COR-L47 (cell line): ENCODE measurements at places on chromosomes 7 and 10.
A peak's percentile ranks its signal among the peaks of the same experiment; 100 is the strongest.

DNA sequence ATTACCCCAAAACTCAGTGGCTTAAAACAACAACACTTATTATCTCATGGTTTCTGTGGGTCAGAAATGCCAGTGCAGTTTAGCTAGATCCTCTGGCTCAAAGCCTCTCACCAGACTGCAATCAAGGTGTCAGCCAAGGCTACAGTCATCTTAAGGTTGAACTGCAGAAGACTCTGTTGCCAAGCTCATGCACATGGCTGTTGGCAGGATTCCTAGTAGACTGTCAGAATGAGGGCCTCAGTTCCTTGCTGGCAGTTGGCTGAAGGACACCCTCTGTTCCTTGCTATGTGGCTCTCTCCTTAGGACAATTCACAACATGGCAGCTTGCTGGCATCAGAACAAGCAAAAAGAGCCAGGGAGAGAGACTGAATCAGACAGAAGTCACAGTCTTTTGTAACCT is 34.7 kb downstream of the TOMM7 start:
- DNase-seq: no peak

DNA sequence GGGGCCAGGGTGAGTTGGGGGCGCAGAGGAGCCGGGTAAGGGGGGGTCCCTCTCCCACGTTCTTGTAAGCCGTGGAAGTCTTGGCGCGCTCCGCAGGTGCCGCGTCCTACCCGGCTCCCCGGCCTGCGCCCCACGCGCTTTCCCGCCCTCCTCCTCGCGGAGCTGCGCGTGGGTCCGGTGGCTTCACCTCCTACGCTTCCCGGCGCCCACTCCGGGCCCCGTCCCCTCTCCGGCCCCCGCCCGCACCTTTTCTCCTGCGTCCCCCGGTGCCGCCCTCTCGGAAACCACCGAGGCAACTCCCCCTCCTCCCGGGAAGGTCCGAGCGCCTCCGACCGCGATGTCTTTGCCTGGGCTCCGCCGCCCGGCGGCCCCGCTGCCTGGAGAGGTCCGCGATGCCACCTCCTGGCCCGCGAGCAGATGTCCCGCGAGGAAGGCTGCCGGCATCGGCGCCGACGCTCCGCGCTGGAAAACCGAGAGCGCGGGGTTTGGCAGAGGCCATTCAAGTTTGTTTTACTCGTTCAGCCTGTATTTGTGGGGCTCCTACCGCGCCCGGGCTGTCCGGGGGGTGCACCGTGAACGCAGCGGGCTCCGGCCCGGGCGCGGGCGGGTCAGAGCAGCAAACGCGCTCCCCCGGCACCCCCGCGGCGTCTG is 2.4 kb upstream of the NKX6-2 start:
- DNase-seq: no peak

GRCh38 chr10:131635564-131636015 is 265.2 kb upstream of the PPP2R2D start:
- no peak for DNase-seq

DNA sequence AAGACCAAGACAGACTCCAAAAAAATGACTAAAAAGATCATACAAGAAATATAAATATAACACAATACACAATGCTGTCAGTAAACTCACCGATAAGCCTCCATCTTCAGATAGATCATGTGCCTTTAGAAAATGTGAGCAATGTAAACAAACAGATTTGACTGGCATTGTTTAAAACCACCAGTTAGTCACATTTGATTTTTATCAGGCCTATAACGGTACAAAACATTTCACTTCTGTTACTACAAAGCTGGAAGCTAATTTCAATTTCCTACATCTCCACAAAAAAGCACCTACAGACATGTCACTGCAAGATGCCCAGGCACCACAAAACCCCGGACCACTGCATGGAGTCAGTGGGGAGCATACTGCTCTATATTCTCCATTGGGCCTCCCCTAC is 18.9 kb downstream of the SGMS1 start:
- DNase-seq: no peak

DNA sequence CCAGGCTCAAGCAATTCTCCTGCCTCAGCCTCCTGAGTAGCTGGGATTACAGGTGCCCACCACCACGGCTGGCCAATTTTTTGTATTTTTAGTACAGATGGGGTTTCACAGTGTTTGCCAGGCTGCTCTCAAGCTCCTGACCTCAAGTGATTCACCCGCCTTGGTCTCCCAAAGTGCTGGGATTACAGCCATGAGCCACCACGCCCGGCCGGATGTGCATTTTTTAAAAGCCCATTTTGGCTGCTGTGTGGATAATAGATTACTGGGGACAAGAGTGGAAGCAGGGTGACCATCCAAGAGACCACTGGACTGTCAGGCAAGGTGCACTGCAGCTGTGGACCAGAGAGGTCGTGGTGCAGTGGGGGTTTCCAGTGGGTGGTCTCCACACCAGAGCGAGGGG is 21.4 kb downstream of the HKDC1 start:
- DNase-seq: no peak

DNA sequence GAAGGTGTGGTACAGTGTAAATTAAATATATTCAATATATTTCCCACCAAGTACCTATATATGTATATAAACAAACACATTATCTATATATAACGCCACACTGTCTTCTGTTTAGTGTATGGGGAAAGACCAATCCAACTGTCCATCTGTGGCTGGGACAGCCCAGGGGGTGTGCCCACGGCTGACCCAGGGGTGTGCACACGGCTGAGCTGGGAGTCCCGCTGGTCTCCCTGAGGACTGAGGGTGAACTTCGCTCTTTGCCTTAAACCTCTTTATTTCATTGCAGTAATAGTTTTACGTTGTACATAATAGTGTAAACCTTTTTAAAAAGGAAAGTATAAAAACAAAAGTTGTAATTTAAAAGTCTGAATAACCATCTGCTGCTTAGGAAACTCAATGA is 6.3 kb downstream of the EN2 start:
- no peak for DNase-seq

DNA sequence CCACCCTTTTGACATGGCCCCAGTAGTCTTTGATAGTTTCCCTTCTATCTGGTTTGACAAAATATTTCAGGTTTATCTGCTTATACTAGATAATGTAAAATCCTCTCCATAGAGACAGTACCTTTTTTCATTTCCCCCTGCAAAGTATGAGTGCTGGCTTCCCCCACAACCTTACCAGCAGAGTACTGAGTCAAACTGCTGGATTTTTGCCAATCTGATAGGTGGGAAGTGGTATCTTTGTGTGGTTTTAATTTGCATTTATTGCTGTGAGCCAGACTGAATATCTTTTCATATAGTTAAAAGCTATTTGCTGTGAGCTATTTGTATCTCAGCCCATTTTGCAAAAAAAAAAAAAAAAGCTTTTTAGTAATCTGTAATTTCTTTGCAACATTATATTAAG is 32.1 kb upstream of the HECTD2 start:
- DNase-seq: no peak

DNA sequence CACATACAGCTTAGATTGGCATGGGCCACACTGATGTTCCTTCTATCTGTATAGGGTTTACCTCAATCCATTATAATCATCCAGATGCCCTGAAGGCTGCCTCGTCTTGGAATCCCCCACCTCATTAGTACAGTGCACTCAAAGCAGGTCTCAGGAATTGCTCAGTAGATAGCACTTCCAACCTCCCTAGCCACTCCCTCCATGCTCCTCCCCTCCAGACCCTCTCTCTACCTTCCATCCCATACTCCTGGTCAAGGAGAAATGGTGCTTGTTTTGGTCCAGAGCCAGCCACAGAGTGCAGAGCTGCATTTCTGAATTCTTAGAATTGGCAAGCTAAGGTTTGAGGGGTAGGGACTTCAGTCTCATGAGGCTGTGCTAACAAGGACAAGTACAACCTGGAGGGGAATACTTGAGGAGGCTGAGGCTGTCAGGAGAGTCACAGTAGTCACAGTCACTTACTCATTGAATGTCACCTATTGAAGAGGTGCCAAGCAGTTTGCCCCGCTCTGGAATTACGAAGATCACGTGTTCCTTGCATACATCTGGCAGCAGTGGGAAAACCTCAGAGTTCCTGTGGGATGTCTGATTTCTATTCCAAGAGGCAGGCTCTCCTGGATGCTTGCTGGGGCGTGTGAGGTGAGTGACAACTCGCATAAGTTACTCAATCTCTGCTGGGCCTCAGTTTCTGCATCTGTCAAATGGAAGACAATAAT is 60.7 kb upstream of the ZNF746 start:
- DNase-seq: no peak

DNA sequence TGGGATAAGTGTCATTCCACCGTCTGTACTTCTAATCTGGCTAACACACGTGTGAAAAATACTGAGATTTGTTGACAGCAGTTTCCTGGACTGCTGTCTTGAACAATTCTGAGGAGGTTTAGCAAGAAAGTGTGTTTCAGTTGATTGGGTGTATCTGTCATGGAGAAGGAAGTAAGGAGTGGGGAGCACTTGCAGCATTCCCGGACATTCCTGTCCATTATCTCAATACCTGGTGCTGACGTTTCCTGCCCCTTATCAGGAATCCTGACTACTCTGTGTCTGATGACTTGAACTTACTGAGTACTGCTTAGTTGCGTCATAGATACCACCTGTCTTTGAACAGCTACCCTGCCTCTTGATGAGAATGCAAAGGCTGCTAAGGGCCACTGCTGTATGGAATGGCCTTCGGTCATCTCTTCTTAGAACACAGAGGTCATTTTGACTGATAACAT is 72.0 kb upstream of the VKORC1L1 start:
- DNase-seq: no peak

DNA sequence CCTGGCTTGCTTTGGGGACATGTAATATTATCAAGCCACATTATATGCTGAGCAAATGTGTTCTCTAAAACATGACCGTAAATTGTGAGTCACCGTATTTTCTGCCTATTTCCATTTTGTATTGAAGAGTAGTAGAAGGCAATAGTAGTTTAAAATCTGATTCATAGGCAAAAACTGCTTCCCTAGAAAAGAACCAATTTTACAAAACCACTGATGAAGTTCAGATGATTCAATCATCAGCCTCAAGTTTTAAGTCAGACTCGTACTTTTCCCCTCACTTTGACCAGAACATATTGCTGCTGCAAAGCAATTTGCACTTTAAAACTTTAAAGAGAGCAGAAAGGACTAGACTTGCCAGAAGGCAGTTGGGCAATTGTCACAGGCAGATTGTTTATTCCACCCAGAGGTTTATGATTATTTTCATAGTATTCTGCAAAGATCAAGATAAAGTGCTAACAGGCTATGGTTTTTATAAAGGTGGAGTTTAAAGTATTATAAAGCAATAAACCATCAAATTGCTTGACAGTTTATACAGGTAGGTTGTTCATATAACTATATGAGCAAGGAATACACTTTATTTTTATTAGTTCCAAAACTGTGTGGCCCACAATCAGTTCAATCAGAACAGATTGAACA is 168.2 kb downstream of the ETV1 start:
- DNase-seq: no peak

GRCh38 chr10:46306516-46307184 is 19.9 kb downstream of the ANTXRL start:
- DNase-seq: no peak

DNA sequence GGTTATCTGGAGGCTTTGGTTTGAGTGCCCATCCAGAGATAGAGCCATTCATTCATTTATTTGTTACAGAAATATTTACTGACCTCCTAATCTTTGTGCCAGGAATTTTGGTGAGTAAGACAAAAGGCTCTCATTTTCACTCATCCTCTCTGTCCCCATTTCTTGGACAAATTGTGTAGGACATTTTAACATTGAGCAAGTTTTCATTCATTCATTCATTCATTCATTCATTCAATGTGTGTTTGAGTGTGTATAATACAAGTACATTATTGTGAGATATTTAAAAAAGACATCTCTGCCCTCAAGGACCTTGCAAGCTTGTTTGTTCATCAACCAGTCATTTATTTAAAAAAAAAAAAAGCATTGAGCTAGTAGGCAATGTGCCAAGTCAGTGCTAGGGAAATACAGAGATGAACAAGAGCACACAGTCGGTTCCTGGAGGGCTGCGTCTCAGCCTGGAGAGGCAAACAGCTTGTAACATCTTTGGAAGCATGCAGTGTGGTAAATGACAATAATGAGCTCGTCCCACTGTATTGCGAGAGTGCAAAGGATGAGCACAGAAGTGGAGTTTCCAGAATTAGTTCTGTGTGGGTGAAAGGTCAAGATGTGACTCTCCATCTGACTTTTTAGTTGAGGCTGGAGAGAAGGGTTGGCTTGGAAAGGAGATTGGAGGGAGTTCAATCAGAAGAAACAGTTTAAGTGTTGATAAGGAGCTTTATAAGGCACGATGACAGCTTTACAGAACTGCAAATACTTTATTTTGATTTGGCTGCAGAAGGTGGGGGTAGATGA is 50.5 kb upstream of the HBP1 start:
- peak; percentile 11 for DNase-seq

GRCh38 chr7:75905785-75906604 is 9.0 kb upstream of the POR start:
- peak; percentile 44 for DNase-seq

DNA sequence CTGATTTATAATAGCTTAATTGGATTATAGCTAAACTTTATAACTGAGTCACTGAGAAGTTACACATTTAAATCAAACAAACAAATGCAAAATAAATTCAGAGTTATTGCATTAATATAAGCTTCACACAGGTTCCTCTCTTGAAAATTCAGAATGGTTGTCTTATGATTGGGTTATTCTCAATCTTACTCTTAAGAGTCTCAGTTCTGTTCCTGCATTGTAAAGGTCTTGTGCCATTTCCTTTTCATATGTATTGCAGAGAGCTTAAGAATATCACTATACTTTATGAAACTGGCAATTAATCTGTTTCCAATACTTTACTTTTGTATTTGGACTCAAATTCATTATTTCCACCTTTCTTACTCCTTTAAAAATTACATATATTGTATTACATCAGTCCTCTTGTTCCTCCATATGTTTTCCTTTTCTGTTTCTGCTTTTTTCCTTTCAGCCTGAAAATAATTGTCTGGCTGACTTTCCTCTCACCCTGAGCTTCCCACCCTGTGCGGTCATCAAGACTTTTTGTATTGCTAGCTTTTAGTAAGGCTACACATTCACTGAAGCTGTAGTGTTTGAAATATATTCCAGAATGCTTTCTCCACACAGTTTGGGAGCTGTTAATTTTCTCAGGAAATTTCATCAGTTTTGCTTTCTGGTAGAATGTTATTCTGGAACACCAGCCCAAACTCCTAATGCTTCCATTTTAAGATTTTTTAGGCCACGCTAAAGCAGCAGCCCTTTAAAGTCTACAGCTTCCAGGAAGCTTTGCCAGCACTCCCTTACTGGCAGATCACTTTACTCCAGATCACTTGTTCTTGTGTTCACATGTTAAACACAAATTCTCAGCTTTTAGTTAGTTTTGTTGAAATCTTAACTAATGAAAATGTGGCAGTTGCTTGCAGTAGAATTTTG is 139.4 kb downstream of the KCND2 start:
- no peak for DNase-seq

- DNase-seq: no peak
Observed at GRCh38 chr10:129745186-129745750, 218.8 kb downstream of the EBF3 start.

GRCh38 chr10:62083412-62084267 is 182.1 kb downstream of the ARID5B start:
- DNase-seq: peak; percentile 77

GRCh38 chr10:43170491-43170890 is 32.2 kb downstream of the CSGALNACT2 start:
- DNase-seq: no peak

GRCh38 chr7:156919132-156919713 is 26.2 kb upstream of the LMBR1 start:
- DNase-seq: no peak

- no peak for DNase-seq
Observed at GRCh38 chr7:79893991-79894390, 240.6 kb upstream of the GNAI1 start.

GRCh38 chr7:100154651-100155491 is 3.7 kb downstream of the TRAPPC14 start:
- DNase-seq: no peak
